ENCODE measurements at places on chromosomes 3 and 15. TPM values are rescaled to one million over a fixed set of nuclear protein-coding genes. Genes with fewer than 3 reads are reported as not detected.

The BTLA gene
- total RNA-seq = 27.8 TPM

GRCh38 chr3:130576375-130577266, 59.6 kb downstream of the COL6A6 start:
- H3K36me3 ChIP-seq = no peaks in the 10 kb centered on the region
- no peak overlapping the region for H3K4me3 ChIP-seq
- no peak for DNase-seq

- peaks cover 29% of the 10 kb centered on the region for H3K4me1 ChIP-seq
- H3K27ac ChIP-seq = peak overlapping the region; percentile 35
Observed at GRCh38 chr3:121817753-121818152, 17.1 kb downstream of the IQCB1 start.

DNA sequence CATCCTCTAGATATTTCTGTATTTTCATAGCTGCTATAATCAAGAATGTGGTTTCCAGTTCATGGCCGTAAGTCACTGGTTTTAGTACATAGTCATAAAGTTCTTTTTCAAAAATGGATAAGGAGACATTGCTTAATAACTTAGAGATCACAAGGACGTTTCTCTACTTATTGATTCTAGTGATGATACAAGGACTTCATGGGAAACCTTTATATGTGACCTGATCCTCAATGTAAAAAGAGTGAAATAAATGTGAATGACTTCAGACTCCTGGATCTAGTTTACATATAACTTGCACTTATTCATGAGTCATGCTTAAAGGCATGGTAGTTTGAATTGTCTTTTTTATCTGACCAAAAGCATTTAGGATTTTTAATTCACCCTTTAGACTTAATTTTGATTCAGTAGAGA, 35.2 kb downstream of the TSC22D2 start:
- H3K36me3 ChIP-seq = peaks cover 18% of the 10 kb centered on the region
- H3K4me3 ChIP-seq = no peak overlapping the region
- H3K27me3 ChIP-seq = no peaks in the 10 kb centered on the region
- no peaks in the 10 kb centered on the region for H3K4me1 ChIP-seq

GRCh38 chr3:175129126-175129525, 270.0 kb downstream of the NAALADL2 start:
- no peaks in the 10 kb centered on the region for H3K4me1 ChIP-seq
- no peak for DNase-seq
- H3K27me3 ChIP-seq = no peaks in the 10 kb centered on the region
- H3K27ac ChIP-seq = no peak overlapping the region
- H3K36me3 ChIP-seq = no peaks in the 10 kb centered on the region

GRCh38 chr3:38549082-38549481, 52.9 kb downstream of the EXOG start:
- no peak overlapping the region for H3K4me3 ChIP-seq
- H3K27ac ChIP-seq = no peak overlapping the region
- no peaks in the 10 kb centered on the region for H3K36me3 ChIP-seq
- peaks cover 10% of the 10 kb centered on the region for H3K27me3 ChIP-seq
- no peak for DNase-seq

The DOCK3 gene
- total RNA-seq = 3.4 TPM

GRCh38 chr3:52228751-52229291, 3.4 kb upstream of the TLR9 start:
- H3K27ac ChIP-seq = no peak overlapping the region
- peaks cover 52% of the 10 kb centered on the region for H3K4me1 ChIP-seq
- DNase-seq = no peak
- peaks cover 18% of the 10 kb centered on the region for H3K36me3 ChIP-seq
- no peak overlapping the region for H3K4me3 ChIP-seq

The CNBP gene
- total RNA-seq = 312 TPM

The WWTR1 gene
- total RNA-seq = 0.79 TPM

Data from activated naive CD8-positive, alpha-beta T cell treated with anti-CD3 and anti-CD28 coated beads, Interleukin-2, amount 10 ng/mL, durations not matched to agents 7 days and 5 days (primary cell).